ENCODE measurements at places on chromosomes 4 and X.

DNA sequence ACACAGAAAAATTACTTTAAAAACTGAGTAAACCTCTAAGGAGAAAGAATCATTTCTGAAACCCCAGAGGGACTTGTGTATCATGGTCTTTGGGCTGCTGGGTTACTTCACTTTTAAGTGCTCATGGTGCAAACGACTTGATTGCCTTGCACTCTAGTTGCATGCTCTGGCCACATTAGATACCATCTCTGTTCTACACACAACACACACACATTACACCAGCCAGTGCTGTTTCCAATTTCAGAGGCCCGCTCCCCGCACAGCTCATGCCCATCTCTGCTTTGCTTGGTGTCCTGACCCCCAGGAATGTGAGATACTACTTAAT, 2.1 kb downstream of the PPP3CA start:
- peaks cover 25% of the 10 kb centered on the region for H3K4me1 ChIP-seq
- H3K27me3 ChIP-seq, result no peaks in the 10 kb centered on the region
- H3K4me3 ChIP-seq, result peak overlapping the region; percentile 93
- no peak for DNase-seq
- H3K36me3 ChIP-seq, result no peaks in the 10 kb centered on the region

- peaks cover 5% of the 10 kb centered on the region for H3K4me1 ChIP-seq
- no peak overlapping the region for H3K27ac ChIP-seq
- no peak overlapping the region for H3K4me3 ChIP-seq
- H3K27me3 ChIP-seq, result no peaks in the 10 kb centered on the region
- H3K36me3 ChIP-seq, result no peaks in the 10 kb centered on the region
Observed at GRCh38 chr4:173506597-173507211, 23.3 kb downstream of the HAND2 start.

DNA sequence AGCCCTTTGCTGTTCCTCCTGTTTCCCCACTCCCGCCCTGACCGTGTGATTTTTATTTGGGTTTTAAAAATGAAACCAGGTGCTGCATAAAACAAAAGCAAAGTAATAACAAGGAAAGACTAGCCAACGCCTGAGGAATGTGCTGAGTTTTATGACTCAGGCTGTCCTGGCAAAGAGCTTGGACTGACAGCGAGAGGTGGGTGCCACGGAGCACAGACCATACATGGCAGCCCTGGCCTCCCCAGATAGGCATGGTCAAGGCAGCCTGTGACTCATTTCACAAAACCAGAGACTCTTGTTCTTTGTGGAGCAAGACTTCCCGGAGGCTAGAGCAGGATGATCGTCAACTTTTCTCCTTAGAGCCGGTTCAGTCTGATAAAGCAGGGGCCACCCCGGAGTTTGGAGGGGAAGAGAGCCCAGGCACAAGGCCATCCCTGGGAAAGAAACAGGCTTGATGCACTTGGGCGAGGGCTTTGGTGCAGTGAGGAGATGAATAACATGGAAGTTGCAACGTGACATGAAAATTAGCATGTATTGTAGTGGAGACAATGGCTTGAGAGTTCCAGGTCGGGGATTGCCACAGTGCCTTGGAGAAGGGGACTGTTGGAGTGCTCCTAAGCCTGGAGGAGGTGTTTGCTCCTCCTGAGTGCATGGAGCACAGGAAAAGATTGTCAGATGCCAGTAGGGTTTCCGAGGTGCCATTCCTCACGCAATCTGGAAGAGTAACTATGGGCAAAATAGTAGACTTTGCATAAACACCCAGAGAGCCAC, 54.8 kb downstream of the C4orf51 start:
- H3K4me1 ChIP-seq, result peaks cover 59% of the 10 kb centered on the region
- H3K27ac ChIP-seq, result peak overlapping the region; percentile 98
- H3K36me3 ChIP-seq, result no peaks in the 10 kb centered on the region

DNA sequence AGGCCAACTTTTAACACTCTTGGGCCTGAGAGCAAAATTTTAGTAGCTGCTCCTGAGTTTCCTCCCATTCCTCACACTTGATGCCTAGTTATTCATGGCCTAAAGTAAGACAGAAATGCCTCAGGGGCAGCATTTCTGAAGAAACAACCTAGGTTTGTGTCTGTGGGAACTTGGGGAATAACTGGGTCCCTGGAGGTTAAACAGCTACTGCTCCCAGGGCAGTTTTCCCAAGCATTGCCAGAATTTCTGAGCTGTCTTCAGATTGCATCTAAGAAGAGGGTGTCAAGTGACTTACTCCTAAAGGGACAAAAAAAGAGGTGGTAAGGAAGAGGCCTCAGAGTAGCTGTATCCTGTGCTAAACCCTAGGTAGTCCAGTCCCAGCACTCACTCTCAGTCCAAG, 130.8 kb upstream of the ACSL4 start:
- H3K27ac ChIP-seq, result no peak overlapping the region
- no peaks in the 10 kb centered on the region for H3K4me1 ChIP-seq
- no peaks in the 10 kb centered on the region for H3K27me3 ChIP-seq
- H3K4me3 ChIP-seq, result no peak overlapping the region
- H3K36me3 ChIP-seq, result no peaks in the 10 kb centered on the region

- H3K36me3 ChIP-seq, result no peaks in the 10 kb centered on the region
- H3K27ac ChIP-seq, result no peak overlapping the region
Observed at GRCh38 chr4:39574946-39575345, 47.7 kb upstream of the UGDH start.

- DNase-seq, result no peak
- H3K4me1 ChIP-seq, result no peaks in the 10 kb centered on the region
- no peaks in the 10 kb centered on the region for H3K27me3 ChIP-seq
- no peak overlapping the region for H3K27ac ChIP-seq
- H3K36me3 ChIP-seq, result no peaks in the 10 kb centered on the region
Observed at GRCh38 chrX:119095936-119096335, 23.1 kb downstream of the CT47C1 start.

Measured in body of pancreas (tissue), 4 donors.